ENCODE measurements at places on chromosomes 16 and 17. TPM values are rescaled to one million over a fixed set of nuclear protein-coding genes. Genes with fewer than 3 reads are reported as not detected.

DNA sequence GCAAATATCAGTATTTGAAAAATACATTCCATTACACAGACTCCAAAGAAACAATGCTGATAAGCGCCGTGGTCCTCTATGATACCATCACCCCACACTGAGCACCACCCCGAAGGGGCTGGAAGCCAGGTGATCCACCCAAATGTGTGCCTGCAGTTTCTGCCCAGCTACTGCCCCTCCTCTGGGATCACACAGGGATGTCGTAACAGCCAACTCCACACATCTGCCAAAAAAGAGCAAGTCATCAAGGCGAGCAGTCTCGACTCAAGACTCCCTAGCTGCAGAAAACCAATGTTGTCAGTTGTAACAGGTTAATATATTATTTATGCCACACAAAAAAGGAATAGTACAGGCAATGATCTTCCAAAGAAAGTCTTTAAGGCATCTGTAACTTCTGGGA is 21.0 kb downstream of the CYB5D2 start:
- no peak for DNase-seq

Gene NEUROD2
- not detected for total RNA-seq

- no peak for DNase-seq
Measured at GRCh38 chr16:89122322-89122851, 28.7 kb downstream of the ACSF3 start.

DNA sequence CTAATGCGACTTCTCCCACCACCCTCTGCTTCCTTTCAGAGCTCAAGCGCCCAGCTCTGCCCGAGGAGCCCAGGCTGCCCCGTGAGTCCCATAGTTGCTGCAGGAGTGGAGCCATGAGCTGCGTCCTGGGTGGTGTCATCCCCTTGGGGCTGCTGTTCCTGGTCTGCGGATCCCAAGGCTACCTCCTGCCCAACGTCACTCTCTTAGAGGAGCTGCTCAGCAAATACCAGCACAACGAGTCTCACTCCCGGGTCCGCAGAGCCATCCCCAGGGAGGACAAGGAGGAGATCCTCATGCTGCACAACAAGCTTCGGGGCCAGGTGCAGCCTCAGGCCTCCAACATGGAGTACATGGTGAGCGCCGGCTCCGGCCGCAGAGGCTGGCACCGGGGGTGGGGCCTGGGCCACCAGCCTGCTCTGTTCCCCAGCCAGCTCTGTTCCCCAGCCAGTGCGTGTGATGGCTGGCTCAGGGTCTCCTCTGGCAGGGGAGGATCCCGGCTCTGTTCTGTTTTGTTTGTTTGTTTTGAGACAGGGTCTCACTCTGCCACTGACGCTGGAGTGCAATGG is 18.7 kb downstream of the CRISPLD2 start:
- DNase-seq: no peak

- DNase-seq: no peak
Measured at GRCh38 chr16:67254801-67255552, 6.2 kb downstream of the SLC9A5 start.

Gene RBBP6
- 78.9 TPM for total RNA-seq

DNA sequence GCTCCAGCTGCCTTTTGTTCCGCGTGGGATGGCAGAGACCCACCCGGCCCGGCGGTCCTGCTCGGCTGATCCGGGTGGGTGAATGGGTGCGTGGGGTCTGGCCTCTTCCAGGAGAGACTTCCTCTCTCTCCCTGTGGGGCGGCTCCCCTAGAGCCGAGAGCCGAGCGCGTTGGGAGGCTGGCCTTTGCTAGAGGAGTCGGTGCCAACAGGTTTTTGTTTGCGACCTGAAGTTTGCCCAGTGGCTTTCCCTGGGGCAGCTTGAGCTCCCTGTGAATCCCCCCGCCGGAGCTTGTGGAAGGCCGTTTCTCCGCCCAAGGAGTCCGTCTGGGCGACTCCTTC is 970 bp downstream of the EPN2 start:
- DNase-seq: peak; percentile 41

Gene CD7
- not detected for total RNA-seq

DNA sequence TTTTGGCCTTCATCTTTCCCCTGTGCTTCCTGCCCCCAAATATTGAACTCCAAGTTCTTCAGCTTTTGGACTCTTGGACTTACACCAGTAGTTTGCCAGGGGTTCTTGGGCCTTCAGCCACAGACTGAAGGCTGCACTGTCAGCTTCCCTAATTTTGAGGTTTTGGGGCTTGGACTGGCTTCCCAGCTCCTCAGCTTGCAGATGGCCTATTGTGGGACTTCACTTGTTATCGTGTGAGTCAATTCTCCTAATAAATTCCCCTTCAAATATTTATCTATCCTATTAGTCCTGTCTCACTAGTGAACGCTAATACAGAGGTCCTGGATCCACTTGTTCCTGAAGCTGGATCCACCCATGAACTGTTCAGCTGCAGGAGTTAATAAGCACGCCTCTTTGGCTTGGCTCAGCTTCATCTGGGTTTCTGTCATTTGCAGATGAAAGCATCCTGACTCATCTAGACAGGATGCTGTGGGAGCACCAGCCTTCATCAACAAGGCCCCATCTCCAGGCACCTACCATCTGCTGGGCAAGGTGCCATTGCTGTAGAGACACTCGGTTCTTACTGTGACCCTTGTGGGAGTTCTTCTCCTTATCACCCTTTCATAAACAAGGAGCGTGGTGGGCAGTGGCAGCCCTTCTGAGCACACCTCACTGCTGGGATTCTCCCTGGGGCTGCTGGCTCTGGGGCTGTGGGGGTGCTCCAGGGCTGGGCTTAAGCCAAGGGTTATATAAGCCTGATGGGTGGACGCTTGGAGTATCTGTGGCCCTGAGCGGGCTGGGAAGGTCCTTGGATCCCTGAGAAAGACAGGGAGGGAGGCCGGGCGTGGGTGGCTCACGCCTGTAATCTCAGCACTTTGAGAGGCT is 23.1 kb downstream of the LAT start:
- DNase-seq: no peak

- peak; percentile 30 for DNase-seq
Measured at GRCh38 chr16:47873434-47873833, 282.4 kb downstream of the ABCC12 start.

DNA sequence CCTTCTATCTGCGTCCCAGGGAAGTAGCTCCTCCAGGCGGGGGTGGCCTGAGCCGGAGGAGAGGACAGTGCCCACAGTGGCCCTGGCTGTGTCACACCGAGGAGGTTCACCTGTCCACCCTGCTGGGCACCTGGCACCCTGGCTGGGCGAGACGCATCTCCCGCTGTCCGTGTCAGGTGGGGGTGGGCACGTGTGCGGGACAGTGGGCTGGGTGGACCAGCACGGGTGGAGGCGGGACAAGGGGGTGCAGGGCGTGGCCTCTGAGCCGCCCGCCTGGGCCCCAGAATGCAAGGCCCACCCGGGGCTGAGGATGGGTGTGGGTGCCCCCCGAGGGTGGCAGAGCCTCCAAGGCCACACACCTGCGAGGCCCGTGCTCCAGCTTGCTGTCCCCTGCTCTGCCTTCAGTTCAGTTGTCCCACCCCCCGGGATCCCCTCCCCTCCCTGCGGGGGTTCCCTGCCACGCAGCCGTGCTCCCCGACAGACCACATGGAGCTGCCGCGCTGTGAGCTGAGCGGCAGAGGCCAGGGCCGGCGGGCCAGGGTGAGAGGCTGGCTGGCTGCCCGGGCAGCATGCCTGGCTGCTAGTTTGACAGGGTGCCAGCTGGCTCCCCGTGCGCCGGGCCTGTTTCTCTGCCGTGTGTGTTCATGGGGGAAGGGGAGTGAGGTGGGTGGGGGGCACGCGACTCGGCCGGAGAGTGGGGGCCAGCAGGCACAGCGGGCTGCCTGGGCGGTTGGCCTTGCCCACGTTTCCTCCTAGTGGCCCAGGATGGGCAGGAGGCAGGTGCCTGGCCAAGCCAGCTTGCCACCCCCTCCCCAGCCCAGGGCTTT is 33.9 kb downstream of the BAHCC1 start:
- DNase-seq: peak; percentile 88

Gene CBFB
- 185 TPM for total RNA-seq

Gene IL21R
- 0.39 TPM for total RNA-seq

Gene PIRT
- not detected for total RNA-seq

DNA sequence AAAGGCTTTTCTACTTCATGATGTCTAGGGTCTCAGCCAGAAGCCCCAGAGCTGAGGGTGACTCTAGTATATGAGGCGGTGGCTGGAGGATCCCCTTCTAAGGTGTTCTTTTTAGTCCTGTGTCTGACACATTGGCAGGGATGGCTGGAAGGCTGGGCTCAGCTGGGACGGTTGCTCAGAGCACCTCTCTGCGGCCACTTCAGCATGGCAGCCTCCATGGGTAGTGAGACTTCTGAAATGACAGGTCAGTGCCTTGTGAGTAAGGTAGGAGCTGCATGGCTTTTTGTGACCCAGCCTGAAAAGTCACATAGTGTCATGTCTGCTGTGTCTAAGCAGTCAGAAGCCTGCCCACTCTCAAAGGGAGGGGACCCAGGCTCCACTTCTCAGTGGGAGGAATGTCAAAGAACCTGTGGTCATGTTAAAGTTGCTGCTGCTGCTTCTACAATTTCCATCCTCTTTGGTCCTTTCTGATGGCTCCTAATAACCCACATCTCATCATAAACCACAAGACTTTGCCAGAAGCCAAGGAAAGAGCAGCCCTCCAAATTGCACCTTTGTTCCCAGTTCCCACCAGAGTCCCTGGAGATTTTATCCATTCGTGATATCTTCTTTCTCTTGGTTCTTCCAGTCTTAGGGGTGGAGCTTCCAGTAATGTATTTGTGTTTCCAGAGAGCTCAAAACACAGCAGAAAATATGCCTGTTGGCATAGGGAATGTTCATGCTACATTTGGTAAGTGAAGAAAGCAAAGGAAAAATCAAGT is 15.4 kb upstream of the KCNG4 start:
- no peak for DNase-seq

GRCh38 chr16:12548270-12548983 is 255.3 kb downstream of the CPPED1 start:
- DNase-seq: no peak

- no peak for DNase-seq
Measured at GRCh38 chr17:50312308-50312707, 33.6 kb upstream of the XYLT2 start.

DNA sequence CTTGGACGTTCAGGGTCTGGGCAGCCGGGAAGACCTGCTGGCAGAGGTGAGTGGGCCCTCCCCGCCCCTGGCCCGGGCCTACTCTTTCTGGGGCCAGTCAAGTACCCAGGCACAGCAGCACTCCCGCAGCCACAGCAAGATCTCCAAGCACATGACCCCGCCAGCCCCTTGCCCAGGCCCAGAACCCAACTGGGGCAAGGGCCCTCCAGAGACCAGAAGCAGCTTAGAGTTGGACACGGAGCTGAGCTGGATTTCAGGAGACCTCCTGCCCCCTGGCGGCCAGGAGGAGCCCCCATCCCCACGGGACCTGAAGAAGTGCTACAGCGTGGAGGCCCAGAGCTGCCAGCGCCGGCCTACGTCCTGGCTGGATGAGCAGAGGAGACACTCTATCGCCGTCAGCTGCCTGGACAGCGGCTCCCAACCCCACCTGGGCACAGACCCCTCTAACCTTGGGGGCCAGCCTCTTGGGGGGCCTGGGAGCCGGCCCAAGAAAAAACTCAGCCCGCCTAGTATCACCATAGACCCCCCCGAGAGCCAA is 8.6 kb upstream of the ABCC3 start:
- peak; percentile 81 for DNase-seq

- no peak for DNase-seq
Measured at GRCh38 chr16:88375996-88376834, 6.5 kb upstream of the ZNF469 start.

Gene DRC7
- not detected for total RNA-seq

GRCh38 chr16:22327446-22327775 is 30.2 kb downstream of the POLR3E start:
- no peak for DNase-seq

Gene KRT33B
- not detected for total RNA-seq

GRCh38 chr16:14248791-14249190 is 177.7 kb downstream of the MRTFB start:
- no peak for DNase-seq

Gene CDC42EP4
- total RNA-seq: 40.2 TPM

DNA sequence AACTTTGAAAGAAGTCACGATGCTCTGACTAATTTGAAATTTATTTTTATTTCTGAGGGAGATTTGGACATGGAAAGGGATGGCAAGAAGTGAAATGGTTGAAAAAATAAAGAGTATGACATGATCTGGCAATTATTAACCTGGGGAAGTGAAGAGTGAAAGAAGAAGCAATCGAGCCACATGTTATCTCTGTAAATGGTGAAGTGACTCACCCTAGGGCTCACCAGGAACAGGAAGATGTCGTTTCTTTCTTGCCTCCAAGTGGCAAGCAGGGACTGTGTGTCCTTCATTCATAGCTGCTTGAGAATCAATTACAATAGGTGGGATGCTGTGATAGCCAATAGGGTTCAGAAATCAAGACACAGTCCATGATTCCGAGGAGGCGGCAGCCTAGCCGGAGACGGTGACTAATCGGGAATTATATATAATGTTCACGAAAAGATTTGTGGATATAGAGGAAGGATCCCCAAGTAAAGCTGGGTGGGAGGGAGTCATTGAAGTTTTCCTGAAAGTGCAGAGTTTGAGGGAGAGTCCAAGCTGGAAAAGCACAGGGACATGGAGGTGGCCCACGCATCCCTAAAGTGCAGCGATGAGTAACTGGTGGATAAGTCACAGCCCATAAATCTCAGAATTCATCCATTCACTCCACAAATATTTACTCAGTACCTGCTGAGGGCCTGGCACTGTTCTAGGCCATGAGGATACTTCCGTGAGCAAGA is 18.2 kb upstream of the KRT20 start:
- peak; percentile 28 for DNase-seq

Gene MILR1
- total RNA-seq: not detected

DNA sequence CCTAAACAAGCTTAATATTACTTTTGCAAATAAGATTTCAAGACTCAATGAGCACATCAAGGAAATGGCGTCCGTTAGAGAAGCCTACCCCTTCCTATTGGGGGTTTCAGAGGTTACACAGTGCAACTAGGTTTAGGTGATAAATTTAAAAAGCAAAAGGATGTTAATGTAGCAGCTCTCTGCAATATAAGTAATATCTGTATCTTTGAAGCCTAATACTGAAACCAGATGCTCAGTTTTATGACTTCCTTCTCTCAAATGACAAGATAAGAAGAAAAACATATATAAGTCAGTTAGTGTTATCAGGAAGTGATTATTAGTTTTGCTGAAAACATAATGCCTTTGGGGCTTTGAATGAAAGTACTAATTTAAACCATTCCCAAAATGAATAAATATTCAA is 54.3 kb upstream of the MED13 start:
- DNase-seq: peak; percentile 50

All from A673 (cell line).